ENCODE measurements at places on chromosomes 5 and 9. TPM values are rescaled to one million over a fixed set of nuclear protein-coding genes. Genes with fewer than 3 reads are reported as not detected.

RNF208 gene
- 2.8 TPM for total RNA-seq

SOHLH1 gene
- total RNA-seq, result not detected

IDNK gene
- 4.1 TPM for total RNA-seq

CMYA5 gene
- total RNA-seq, result 0.52 TPM

AUH gene
- total RNA-seq, result 21.3 TPM

Measured in smooth muscle cell of the pulmonary artery (primary cell).